Glomerular endothelial cell (primary cell): ENCODE measurements at places on chromosomes 12 and 14. TPM values are rescaled to one million over a fixed set of nuclear protein-coding genes. Genes with fewer than 3 reads are reported as not detected.

GRCh38 chr12:30197392-30198057, 413.8 kb upstream of the TMTC1 start:
- no peak for DNase-seq

Gene FAM186B
- total RNA-seq, result 0.05 and 0.12 TPM in 2 replicates

DNA sequence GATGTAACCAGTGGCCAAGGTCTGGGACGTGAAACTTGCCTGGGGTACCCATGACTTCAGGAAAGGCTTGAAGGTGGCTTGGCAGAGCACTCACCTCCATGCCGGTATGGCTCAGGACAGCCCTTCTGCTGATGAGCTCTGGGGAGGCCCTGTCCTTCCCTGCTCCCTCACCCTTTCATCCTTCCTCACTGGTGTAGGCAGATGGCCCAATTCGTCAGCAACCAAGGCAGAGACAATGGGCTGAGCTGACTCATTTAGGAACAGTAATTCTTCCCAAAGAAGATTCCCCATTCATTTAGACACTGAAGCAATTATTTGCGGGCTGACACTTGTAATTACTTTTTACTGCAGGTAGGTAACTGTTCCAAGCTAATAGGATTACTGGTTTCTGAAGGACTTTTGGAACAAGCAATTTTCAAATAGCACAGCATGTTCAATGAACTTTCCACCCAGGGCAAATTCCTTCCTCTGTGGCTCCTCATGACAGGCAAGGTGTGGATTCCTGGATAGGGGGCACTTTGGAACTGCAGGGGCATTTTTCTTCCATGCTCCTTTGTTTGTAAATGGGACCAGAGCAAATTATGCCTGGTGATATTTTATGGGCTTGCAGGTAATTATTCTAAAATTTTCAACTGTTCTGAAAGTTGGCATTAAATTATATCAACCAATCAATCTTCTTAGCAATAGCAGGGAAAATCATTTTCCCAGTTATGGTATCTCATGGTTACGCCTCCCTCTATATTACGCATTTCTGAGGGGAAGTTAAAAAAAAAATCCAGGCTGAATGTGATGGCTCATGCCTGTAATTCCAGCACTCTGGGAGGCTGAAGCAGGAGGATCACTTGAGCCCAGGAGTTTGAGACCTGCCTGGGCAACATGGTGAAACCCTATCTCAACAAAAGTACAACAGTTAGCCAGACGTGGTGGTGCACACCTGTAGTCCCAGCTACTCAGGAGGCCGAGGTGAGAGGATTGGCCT, 24.1 kb upstream of the NRDE2 start:
- DNase-seq, result no peak

Gene MAGOHB
- total RNA-seq, result 8.7 and 19.7 TPM in 2 replicates

- DNase-seq, result no peak
These were observed 71.5 kb downstream of the PRMT8 start for GRCh38 chr12:3562484-3562883.

GRCh38 chr12:122740351-122740750, 9.7 kb upstream of the HCAR1 start:
- DNase-seq, result no peak

- no peak for DNase-seq
These were observed 157.5 kb upstream of the ATF7IP start for GRCh38 chr12:14207905-14208551.

DNA sequence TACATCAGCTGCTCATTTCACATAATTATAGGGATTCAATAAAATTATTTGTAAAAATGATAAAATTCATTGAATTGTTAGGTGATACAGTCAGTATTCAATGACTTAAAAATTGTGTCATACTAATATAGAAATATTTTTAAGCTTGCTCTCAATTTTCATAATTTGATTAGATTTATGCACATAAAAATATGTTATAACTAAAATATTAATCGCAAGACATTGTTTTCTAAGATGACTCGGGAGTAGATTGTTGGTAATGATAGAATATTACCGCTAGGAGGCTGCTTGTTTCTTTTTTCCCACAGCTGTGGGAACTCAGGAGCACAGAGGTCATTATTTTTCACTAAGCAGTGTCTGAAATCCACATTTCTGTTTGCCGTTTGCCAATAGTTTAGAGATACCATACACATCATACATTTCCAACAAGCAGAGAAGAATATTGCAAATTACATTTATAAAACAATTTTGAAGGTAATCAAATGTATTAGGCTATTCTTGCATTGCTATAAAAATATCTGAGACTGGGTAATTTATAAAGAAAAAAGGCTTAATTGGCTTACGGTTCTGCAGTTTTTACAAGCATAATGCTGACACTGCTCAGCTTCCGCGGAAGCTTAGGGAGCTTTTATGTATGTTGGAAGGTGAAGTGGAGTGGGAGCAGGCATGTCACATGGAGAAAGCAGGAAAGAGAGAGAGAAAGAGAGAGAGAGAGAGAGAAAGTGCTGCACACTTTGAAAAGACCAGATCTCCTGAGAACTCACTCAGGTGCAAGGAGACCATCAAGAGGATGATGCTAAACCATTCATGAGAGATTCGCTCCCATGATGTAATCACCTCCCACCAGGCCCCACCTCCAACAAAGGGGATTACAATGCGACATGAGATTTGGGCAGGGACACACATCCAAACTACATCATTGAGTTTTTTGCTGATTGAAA, 9.2 kb downstream of the CD69 start:
- no peak for DNase-seq

GRCh38 chr12:107570721-107571120, 114.9 kb upstream of the PWP1 start:
- DNase-seq, result no peak

- DNase-seq, result no peak
These were observed 154.3 kb upstream of the GSC start for GRCh38 chr14:94924189-94924588.

DNA sequence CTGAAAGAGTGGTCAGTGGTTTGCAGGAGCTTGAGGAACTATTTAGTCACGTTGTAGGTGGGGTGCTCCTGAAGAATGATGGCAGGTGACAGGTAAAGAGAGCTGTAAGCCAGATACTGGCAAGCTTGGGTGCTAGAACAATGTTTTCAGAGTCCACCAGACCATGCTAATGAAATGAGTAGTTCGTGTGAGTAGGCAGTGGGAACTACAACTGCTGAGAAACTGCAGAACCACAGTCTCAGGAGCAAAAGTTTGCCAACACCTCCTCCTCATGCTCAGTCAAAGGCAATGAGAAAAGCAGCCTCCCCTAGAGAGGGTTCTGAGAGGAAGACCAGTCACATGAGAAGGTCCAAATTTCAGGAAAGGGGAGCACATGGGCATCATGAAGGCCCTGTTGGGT, 91.3 kb downstream of the PRKD1 start:
- no peak for DNase-seq

Gene PTGDR
- 1.4 TPM in 1 of 2 replicates, not detected in the other for total RNA-seq
